ENCODE measurements at places on chromosomes 12 and 14. TPM values are rescaled to one million over a fixed set of nuclear protein-coding genes. Genes with fewer than 3 reads are reported as not detected.

Gene DPF3
- 0.35 TPM for polyA plus RNA-seq

Gene CSRP2
- 0.32 TPM for polyA plus RNA-seq

GRCh38 chr14:105092171-105093037 lies 27.2 kb upstream of the GPR132 start:
- no peak for DNase-seq

- DNase-seq = no peak
These were observed 6.2 kb upstream of the PTGER2 start for GRCh38 chr14:52307905-52308304.

GRCh38 chr12:21144309-21144708 lies 13.3 kb downstream of the SLCO1B1 start:
- DNase-seq = no peak

Data from naive thymus-derived CD8-positive, alpha-beta T cell (primary cell).